BE2C (cell line): ENCODE measurements at places on chromosomes 4 and X.

GRCh38 chr4:7808752-7809151 lies 130.9 kb downstream of the AFAP1 start:
- no peak for DNase-seq

DNA sequence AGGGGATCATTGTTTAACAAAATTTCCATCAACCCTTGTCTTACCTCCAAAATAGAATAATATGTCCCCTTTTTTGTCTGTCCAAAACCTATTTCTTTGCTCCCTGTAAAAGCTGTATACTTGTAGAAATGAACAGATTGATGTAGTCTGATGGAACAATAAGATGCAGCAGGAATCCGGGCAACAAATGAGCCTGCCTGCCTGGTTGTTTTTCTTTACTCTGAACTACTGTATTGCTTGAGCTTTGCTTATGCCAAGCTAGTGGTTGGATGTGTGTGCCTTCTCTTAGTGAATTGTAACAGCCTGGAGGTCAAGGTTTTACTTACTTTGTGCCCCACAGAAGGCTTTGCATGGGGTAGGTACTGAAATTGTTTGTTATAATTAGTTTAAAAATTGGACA lies 116.2 kb upstream of the TLL1 start:
- no peak for DNase-seq

DNA sequence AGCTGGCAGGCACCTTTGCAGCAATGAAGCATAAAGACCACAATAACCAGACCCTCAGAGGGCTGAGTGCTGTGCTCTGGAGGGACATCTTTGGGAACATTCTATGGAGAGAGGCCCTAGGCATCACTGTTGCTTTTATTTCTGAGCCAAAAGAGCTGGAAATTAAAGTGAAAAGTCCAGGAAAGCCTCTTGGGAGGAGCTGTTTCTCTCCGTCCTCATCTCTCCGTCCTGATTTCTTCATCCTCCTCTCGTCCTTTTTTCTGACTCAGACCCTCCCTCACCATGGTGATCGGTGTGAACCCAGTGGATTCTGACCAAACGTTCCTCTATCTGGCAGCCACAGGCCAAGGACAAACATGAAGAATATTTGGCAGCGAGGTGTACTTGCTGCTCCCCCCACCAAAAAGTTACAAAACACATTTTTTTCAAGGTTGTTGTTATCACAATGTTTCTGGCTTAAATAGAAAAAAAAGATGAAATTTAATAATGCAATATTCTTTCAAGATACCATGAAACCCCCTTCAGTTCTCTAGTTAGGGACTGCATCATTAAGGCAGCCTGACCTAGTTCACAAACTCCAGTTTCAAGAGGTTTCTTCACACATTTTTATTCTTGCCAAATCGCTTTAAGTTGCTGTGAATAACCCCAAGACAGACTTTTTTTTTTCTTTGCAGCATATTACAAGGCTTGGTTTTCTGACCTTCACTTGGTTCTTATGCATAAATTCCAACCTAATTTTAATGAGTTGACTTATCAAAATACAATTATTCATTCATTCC lies 80.2 kb downstream of the SCD5 start:
- DNase-seq, result no peak

GRCh38 chr4:20085653-20086052 lies 166.1 kb upstream of the SLIT2 start:
- DNase-seq, result no peak

DNA sequence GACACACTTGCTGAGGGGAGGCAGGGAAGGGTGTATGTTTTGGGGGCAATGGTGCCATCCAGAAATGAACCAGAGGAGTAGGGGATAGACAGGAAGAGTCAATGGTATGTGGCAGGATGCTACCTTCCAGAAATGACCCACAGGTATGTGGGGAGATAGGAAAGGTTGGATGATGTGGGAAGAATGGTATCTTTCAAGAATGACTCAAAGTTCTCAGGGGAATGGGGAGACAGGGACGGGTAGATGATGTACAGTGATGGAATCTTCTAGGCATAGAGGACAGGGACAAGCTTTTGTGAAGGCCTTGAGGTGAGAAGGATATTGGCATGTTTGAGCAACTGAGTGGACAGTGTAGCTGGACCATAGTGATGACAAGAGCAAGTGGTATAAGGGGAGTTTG lies 64.9 kb downstream of the MAOA start:
- no peak for DNase-seq

- DNase-seq, result peak; percentile 92
Observed at GRCh38 chr4:8403173-8403753, 37.3 kb downstream of the ACOX3 start.

DNA sequence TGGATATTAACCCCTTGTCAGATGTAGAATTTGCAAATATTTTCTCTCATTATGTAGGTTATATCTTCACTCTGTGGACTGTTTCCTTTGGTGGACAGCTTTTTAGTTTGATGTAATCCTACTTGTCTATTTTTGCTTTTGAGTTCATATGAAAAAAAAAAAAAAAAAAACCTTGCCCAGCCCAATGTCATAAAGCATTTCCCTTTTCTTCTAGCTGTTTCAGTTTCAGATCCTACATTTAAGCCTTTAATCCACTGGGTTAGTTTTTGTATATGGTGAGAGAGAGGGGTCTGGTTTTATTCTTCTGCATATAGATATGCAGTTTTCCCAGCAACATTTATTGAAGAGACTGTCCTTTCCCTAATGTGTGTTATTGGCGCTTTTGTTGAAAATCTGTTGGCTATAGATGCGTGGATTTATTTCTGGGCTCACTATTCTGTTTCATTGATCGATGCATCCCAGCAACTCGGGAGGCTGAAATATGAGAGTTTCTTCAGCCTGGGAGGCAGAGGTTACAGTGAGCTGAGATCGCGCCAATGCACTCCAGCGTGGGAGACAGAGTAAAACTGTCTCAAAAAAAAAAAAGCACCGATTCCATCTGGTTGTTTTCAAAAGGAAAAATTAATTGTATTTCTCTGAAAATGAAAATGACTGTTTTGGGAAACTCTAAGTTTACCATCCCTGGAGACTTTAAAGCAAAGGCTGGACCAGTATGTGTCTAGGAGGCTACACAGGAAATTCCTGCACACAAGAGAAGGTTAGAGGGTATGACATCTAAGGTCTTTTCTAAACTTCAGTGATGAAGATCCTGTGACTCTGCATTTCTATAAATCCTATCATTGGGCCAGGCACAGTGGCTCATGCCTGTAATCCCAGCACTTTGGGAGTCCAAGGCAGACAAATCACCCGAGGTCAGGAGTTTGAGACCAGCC lies 35.6 kb downstream of the STEEP1 start:
- DNase-seq, result no peak

DNA sequence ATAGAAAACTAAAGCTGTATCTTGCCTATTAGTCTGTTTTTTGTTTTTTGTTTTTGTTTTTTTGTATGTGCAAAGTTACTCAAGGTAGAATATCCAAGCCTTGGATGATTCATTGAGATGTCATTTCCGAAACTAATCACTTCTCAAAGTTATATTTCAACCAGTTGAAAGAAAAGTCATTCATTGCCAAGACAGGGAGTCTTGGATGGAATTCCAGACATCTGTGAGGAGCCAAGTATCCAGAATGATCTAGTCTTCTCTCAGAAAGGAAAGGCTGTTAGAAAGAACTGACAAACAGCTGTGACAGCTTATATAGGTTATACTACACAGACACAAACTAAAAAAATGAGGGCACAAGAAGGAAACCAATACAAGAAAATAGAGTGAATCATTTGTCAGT lies 141.1 kb upstream of the NDST3 start:
- DNase-seq, result no peak

DNA sequence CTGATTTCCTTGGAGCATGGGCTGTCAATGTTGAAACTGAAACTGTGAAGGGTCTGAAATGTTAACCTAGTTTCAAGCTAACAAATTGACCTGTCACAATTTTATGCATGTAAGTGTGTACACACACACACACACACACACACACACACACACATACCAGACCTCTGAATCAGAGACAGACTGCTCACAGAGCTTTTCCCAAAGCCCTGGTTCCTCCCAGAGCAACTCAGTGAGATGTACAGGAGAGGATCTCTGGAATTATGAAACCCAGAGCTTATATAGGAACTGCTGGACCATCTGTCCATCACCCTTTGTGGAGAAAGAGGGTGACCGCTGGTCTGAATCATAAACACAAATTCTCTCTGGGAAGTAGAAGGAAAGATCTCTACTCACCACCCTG lies 228.1 kb upstream of the PRPS2 start:
- no peak for DNase-seq

GRCh38 chr4:125387770-125388169 lies 73.0 kb downstream of the FAT4 start:
- DNase-seq, result no peak

GRCh38 chr4:123741906-123742305 lies 345.3 kb downstream of the SPRY1 start:
- DNase-seq, result no peak

DNA sequence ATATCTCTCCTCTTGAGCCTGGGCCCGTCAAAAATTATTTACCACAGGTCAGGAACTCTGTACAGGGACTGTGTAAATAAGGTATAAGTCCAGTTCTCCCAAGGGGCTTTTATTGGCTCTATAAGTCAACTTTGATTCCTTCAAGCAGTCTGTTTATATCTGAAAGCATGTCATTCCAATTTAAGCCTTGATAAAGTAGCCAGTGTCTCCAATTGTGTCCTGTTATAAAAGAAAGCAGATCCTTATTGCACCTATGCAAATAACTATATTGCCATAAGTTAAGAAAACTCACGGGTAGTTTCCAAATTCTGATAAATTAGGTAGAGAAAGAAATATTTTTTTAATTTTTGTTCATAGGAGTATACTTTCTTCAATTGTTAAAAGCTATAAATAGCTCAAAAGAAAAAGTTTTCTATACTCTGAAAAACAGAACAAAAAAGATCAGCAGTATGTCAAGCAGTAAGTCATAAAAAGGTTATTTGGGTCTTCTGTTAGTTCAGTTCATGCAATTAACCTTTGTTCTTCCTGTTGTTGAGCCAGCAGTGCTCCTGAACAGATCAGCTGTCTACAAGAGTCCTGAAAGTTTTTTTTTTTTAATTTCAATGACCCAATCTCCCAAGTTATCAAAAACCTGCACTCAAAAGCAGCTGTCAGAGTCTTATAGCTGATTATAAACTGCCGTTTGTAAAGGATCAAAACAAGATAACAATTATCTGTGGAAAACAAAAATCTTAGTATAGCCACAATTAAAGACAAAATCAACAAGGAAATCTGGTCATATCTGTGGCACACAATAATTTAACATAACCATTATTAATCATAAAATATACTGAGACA lies 178.4 kb upstream of the GALNT7 start:
- no peak for DNase-seq

GRCh38 chr4:107128116-107128515 lies 92.0 kb upstream of the DKK2 start:
- DNase-seq, result no peak
